D341Med (cell line): ENCODE measurements at places on chromosomes 1 and 21.

DNA sequence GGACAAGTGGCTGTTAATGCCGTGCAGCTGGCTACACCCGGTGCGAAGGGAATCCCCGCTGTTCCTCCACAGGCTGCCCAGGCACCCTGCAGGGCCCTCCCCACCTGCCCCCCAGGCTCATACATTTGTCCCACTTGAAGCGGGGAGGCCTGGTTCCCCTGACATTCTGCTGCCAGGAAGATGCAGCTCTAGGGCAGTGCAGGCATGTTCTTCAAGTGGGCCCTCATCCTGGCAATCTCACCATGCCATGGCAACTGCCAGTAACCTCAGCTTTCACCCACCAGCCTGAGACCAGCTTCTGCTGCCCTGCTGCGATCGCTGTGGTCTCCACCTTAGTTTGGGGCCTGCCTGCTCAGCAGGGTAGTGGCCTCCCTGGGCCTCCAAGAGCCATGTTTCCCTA lies 151.9 kb upstream of the COL6A1 start:
- no peak for DNase-seq

DNA sequence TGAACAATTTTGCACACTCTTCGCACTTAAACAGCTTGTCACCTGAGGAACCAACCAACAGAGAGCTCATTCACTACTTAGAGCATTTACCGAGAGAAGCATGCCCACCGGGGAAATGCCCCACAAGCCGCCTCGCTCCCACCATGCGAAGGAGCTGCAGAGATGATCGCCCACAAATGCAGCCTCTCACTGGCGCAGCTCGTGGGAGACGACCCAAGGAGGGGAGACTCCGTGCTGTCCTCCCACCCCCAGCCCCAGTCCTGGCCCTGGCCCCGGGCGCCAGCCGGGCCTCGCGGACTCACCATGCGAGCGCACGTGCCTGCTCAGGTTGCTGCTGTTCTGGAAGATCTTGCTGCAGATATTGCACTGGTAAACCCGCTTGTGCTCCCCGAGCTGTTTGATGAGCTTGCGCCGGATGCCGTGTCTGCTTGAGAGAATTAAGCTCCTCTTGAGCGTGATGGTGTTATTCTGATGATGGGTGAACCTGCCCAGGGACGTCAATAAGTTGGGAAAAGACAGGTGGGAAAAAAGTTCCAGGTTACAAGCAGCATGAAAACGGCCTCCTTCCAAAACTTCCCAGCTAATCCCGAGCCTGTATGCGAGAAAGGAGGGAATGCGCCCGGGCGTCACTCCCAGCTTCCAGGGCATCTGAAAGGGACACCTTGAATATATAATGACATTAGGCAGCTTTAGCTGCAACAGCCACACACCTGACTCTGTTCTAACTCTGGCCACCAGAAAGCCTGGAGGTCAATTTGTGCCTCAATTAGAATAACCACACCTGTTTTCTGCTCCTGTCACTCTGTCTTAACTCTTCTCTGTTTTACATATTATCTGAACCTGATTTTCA lies 42.8 kb downstream of the PRDM15 start:
- no peak for DNase-seq

DNA sequence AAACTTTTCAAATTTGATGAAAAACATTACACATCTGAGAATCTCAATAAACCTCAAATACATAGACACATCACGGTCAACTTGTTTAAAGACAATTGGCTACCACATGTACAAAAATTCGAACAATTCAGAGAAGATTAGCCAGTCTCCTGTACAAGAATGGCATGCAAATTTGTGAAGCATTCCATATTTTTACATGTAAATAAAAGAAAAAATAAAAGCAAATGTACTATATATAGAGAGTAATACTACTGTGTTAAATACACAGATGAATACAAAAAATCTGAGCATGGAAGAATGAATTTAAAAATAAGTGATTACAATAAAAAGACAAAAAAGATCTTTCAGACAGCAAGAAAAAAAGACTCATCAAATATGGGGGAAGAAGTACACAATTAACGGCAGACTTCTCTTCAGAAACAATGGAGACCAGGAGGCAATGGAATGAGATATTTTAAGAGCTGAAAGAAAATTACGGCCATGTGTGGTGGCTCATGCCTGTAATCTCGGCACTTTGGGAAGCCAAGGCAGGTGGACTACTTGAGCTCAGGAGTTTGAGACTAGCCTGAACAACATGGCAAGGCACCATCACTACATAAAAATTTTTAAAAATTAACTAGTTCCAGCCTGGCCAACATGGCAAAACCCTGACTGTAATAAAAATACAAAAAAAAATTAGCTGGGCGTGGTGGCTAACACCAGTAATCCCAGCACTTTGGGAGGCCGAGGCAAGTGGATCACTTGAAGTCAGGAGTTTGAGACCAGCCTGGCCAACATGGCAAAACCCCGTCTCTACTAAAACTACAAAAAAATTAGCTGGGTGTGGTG lies 23.2 kb downstream of the HAX1 start:
- no peak for DNase-seq

DNA sequence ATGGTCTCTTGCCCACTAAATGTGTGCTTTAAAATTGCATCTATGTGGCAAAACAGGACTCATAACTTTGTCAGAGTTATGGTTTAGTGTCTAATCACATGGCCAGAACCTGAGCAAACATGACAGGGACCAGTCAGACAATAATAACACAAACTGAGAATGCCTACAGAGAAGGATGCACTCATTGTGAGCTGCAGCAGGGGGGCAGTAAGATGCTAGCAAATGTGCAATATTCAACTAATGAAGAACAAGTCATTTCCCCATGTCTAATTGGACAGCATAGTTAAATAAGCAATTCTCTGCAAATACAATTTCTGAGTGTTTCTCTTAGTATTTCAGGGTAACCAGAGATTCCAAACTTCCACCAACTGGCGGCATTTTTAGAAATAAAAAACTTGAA lies 30.8 kb downstream of the SPAG17 start:
- DNase-seq = peak; percentile 22

GRCh38 chr1:6317098-6317760 lies 56.3 kb upstream of the GPR153 start:
- DNase-seq = no peak

DNA sequence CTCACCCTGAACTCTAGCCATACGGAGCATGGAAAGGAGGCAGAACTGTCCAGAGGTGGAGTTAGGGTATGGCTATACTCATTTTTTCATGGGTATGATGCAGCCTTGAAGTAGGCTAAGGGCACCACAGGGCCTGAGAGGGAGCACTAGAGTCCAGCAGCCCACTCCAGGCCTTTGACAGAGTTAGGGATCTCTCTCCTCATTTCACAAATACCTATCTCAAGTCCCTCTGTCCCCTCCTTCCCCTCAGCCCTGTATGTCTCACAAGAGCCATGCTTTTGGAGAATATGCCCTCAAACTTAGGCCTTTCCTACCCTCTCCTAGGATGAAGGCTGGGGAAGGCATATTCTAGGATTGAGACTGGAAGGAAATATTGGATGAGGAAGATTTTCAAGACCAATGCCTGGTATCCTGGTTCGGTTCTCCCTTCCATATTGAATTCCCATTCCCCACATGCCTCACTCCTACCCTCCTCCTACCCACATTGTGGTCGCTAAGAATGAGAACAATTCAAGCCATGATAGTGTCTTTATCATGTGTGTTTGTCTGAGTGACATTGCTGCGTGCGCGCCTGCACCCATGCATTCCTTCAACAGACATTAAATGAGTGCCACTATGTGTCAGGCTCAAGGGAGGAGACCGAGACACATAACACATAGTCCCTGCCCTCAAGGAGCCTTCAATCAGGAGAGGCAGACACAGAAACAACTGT lies 2.6 kb upstream of the NECTIN4 start:
- no peak for DNase-seq

- no peak for DNase-seq
Observed at GRCh38 chr1:114340892-114341291, 170.1 kb downstream of the TRIM33 start.

GRCh38 chr1:32895325-32896215 lies 5.6 kb downstream of the TMEM54 start:
- DNase-seq = no peak

GRCh38 chr1:200034761-200035396 lies 7.4 kb downstream of the NR5A2 start:
- DNase-seq = no peak

GRCh38 chr21:35528116-35529042 lies 479.3 kb upstream of the RUNX1 start:
- DNase-seq = no peak

DNA sequence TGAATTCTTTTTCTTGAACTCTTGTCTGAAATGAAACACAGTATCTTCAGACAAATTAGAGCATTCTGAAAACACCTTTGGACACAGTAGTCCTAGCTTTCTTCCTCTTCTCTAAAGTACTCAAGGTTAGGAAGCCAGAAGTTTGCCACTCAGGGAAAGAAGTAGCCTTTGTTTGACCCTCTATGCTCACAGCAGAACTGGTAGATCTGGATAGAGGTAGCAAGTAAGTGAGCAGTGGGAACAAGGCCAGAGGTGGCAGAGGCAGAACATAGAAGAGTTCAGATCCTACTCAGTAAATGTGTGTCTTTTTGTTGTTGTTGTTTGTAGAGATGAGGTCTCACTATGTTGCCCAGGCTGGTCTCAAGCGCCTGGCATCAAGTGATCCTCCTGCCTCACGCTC lies 7.4 kb upstream of the PIGR start:
- no peak for DNase-seq

GRCh38 chr1:247442164-247442563 lies 15.7 kb downstream of the OR2B11 start:
- DNase-seq = no peak

GRCh38 chr1:19138958-19139581 lies 71.0 kb downstream of the UBR4 start:
- no peak for DNase-seq

GRCh38 chr1:25782608-25783201 lies 17.3 kb upstream of the SELENON start:
- DNase-seq = no peak

GRCh38 chr1:8477166-8477982 lies 159.5 kb downstream of the SLC45A1 start:
- DNase-seq = peak; percentile 42

DNA sequence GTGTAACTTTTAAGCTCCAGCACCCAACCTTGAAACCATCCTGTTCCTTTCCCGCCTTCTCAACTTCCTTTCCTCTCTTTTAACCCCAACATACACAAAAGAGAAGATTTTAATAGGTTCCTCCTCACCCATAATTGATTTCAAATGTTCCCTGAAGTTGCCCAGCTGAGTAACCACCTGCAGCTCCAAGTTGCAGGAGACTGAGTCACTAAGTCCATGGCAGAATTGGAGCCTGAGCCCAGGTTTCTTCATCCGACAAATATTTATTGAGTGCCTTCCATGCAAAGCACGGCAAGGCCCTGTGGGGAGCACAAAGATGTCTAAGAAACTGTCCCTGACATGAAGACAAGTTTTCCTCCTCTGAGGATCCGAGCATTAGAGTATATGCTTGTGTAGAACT lies 97.7 kb downstream of the PAPPA2 start:
- DNase-seq = no peak

- DNase-seq = no peak
Observed at GRCh38 chr1:225745273-225745672, 32.4 kb upstream of the SRP9 start.

GRCh38 chr21:46284077-46284644 lies 1.2 kb downstream of the MCM3AP start:
- no peak for DNase-seq

DNA sequence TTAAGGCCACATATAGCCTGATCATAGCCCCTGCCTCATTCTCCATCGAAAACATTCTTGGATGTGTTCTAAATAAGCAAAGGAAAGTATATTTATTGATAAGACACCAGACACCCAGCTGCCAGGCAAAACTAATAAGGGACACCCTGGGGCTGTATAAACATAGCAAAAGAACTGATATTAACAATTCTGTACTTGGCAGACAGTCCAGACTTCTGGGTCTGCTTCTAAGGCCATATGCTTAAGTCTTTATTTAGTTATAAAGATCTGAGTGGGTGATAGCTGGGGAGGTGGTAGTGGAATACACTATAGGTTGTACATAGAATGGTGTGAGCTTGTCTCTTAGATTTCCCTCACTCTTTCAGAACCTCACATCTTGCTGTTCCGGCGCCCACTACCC lies 3.9 kb downstream of the CKS1B start:
- no peak for DNase-seq

- DNase-seq = no peak
Observed at GRCh38 chr1:201461645-201462441, 7.1 kb downstream of the PHLDA3 start.

DNA sequence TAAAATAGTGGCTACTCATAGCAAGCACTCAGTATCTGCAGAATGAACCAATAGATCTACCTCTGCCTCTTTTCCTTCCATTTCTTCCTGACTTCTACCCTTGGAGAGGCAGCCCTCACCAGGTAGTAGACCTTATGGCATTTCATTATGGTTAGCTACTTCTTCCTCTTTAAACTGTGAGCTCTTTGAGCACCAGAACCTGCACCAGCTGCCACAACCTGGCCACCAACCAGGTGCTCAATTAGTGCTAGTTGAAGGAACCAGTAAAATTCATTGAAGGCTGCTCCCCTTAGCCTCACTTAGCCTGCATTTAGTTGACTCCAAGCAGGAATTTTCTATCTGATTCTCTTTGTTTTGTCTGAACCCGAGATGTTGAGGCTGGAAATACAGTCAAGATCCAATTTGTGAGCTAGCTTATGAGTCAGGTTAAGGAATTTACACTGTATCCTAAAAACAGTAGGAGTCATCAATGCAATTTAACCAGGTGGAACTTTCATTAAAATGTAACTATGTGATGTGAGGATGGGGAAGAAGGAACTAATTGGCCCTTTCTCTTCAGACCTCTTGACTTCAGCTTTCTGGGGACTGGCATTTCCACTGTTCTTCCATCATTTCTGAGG lies 81.5 kb upstream of the UBE2U start:
- no peak for DNase-seq

GRCh38 chr1:176499671-176500070 lies 36.7 kb downstream of the PAPPA2 start:
- DNase-seq = no peak

DNA sequence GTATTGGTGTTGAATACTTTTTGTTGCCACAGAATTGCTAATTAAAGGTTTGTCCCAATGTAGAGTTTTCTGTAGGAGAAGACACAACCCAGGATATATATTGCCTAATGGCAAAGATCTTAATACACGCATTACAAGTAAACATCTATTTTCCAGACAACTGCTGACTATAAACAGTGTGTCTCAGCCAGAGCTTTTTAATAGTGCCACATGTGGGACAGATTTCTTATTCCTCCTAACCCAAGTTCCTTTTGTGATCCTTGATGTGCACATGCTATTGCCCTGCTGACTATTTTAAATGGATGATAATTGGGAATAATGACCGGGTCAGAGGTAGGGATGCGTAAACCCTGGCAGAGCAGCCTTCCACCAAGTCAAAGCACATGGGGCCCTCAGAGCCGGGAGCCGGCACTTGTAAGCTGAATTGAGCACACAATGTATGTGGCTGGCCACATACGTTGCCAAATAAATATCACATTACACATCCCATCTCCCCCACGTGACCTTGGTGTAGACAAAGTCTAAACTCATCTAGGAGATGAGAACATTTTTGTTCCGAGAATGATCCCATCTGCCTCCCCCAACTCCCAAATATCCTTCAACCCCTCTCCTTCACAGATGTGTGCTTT lies 209.8 kb upstream of the NFIA start:
- DNase-seq = no peak
